Non-pigmented ciliary epithelial cell (primary cell): ENCODE measurements at places on chromosomes 13 and 19.

DNA sequence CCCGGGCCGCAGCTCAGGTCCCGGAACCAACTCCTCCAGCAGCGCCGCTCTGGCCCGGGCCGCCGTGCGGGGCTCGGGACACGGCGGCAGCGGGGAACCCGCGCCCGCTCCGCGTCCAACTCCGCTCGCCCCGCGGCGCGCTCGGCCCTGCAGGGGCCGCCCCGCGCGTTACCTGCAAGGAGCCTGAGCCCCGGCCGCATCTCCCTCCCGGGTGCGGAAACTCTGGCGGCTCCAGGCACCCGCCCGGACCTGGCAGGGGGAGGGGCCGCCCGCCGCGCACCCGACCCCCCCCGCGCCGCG lies at the start of gene TMTC4:
Gene TMTC4, minus strand, starts transcription at position 224 of the 300 bp plus-strand sequence. CDS start 4,433 bp downstream, outside the sequence.
- no peak for DNase-seq

DNA sequence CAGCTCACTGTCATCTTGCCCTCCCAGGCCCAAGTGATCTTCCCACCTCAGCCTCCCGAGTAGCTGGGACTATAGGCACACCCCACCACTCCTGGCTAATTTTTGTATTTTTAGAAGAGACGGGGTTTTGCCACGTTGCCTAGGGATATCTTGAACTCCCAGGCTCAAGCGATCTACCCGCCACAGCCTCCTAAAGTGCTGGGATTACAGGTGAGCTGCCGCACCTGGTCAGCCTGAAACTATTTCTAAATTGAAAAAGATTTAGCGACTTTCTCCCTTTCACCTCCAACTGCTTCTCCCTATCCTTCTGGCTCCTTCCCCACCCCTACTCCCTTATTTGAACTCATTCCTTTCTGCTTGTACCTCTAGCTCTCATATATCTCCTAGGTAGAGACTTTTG lies 19.8 kb upstream of the NAA16 start:
- no peak for DNase-seq

GRCh38 chr19:5286465-5287029 lies 54.1 kb downstream of the PTPRS start:
- no peak for DNase-seq

GRCh38 chr19:5057860-5058259 lies 88.9 kb downstream of the KDM4B start:
- DNase-seq: no peak

DNA sequence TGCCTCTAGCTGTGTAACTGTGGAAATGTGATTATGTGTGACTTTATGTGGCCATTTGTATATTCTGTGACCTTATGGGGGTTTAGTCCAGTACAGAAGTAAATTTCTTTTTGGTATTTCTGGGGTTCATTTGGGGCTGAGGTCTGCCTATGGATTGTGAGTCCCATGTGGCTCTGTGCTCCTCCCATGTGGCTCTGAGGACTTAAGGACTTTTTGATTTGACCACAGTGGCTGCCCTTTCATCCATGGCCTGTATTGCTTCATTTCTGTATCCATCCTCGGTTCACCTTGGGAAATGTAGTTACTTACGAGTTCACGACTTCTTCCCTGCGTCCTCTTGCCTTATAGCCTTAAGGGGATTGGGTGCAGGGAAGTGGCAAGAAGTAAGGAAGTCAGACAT lies 1.0 kb downstream of the ZNF420 start:
- no peak for DNase-seq

GRCh38 chr13:75308222-75308621 lies 173.7 kb downstream of the TBC1D4 start:
- no peak for DNase-seq

GRCh38 chr19:51701468-51702100 lies 8.5 kb downstream of the SPACA6 start:
- DNase-seq: no peak

DNA sequence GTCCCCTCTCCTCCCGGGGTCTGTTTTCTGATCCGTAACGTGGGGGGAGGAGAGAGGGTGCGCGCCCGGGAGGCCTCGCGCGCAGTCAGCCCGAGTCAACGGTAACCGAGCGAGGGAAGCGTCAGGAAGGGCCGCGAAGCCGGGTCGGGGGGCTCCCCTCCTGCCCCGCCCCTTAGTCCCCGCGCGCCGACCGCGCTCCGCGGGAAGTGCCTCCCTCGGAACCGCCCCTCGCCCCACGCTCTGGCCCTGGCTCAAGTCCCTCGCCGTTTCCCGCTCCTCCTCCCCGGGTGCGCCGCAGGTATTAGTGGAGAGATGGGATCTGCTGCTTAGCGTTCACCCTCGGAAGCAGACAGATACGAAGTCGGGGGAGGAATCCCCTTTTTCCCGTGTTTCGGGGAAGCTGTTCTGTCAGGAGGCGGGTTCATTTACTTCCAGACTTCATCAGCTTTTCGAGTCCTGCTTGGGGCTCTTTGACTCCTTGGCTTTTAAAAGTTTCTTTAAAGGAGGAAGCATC lies 770 bp downstream of the HNRNPM start:
- no peak for DNase-seq

GRCh38 chr19:38024992-38025908 lies 118.2 kb downstream of the SIPA1L3 start:
- DNase-seq: no peak

- DNase-seq: no peak
These were observed 35.4 kb upstream of the MAP3K10 start for GRCh38 chr19:40155749-40156265.

DNA sequence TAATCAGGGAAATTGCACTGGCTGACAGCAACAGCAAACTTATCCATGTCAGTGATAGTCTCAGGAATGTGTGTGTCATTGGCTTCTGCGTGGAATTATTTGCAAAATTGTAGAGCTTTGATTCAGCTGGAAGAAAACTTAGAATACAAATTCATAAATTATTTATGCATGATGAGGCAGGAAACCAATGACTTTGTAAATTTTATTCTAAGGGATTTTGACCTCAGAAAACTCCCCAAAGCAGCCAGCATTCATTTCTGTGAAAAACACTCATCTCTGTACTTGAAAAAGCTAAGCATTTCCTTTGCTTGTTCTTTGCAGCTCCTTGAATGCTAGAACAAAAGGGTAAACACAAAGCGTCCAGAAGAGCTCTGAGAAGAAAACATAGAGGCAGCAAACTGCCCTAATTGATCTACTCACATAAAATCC lies 162.4 kb downstream of the DCT start:
- DNase-seq: no peak

DNA sequence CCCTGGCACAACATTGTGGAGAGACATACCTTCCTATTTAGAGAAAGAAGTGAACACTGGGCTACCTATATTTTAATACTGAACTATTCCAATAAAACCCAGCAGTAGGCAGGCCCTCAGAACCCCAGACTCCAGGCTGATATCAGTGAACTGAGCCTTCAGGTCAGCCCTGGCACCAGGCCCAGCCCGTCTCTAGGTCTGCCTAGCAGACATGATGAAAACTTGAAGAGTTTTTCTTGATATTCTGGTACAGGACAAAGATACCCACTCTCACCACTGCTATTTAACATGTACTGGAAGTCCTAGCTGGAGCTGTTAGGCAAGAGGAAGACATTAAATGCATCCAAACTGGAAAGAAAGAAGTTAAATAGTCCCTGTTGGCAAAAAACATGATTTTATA lies 396.6 kb upstream of the SPRY2 start:
- no peak for DNase-seq

DNA sequence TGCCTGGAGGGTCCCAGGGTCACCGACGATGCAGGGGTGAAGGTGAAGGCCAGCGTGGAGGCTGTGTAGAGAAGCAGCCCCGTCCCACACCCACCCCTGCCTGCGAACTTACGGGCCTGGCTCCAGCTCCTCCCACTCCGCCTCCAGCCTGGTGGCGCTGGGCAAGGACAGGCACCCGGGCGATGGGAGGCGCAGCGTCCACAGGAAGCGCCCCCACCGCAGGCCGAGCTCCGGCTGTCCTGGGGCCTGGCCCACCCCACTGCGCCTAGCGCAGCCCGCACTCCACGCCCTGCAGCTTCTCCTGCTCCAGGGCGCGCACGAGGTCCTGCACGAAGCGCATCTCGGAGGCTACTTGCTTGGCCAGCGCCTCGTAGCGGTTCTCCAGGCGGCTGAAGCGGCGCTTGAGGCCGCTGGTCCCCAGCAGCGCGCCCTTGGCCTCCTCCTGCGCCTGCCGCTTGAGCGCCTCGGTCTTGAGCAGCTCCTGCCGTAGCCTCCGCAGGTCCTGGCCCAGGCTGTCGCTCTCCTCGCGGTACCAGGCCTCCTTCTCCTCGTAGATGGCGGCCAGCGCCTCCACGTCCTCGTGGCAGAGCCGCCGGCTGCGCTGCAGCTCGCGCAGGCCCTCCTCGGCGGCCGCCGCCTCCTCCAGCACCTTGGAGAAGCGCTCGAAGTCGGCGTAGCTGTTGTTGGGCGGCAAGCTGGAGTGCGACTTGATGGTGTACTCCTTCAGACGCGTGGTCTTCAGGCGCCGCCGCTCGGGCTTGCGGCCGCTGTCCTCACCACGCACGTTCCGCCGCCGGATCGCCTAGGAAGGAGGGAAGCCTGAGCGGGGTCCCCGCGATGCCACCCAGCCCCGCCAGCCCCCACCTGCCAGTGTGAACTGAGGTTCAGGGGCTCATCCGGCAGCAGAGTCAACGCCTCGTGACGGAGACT lies 11.8 kb downstream of the DAPK3 start:
- no peak for DNase-seq

GRCh38 chr19:51415187-51415586 lies 2.3 kb downstream of the SIGLEC10 start:
- no peak for DNase-seq
